Right ventricle myocardium superior (tissue), 1 donor: ENCODE measurements at places on chromosomes 12 and 14.

DNA sequence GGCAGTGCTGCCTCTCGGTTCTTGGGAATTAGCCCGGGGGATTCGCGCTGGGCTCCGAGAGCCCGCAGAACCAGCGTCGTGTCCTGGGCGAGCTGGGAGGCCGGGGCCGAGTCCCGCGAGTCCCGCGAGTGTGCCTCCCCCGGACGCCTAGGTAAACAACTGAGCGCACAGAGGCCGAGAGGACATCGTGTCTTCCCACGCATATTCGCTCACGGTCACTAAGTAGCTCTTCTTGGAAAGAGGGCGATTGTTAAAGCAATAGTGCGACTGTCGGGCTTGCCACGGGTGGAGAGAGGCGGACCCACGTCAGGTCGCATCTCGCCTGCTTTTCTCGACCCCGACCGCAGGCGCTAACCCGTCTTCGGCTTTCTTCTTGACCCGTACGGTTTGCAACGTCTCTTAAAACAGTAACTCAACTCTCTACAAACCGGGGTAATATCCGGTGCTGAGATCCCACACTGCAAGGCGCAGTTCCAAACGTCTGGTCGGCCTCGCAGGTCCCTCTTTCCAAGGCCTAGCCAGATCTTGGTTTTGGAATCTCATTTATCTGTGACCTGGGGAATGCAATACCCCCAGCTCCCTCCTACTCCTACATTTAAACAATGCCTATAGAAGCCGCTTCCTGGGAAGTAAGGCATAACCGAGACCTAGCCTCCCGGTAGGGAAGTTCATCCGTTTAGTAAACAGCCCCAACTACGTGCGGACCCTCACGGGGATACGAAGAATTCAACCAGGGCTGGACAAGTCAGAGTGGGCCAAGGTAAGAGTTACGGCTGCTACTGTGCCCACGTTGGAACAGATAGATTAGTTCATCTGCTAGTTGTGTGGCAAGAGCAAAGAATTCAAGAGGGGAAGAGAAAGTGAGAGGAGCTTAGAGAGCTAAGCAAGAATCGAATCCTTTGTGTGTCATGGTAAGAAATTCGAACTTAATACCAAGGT is 736 bp upstream of the PHLDA1 start:
- no peak for DNase-seq

DNA sequence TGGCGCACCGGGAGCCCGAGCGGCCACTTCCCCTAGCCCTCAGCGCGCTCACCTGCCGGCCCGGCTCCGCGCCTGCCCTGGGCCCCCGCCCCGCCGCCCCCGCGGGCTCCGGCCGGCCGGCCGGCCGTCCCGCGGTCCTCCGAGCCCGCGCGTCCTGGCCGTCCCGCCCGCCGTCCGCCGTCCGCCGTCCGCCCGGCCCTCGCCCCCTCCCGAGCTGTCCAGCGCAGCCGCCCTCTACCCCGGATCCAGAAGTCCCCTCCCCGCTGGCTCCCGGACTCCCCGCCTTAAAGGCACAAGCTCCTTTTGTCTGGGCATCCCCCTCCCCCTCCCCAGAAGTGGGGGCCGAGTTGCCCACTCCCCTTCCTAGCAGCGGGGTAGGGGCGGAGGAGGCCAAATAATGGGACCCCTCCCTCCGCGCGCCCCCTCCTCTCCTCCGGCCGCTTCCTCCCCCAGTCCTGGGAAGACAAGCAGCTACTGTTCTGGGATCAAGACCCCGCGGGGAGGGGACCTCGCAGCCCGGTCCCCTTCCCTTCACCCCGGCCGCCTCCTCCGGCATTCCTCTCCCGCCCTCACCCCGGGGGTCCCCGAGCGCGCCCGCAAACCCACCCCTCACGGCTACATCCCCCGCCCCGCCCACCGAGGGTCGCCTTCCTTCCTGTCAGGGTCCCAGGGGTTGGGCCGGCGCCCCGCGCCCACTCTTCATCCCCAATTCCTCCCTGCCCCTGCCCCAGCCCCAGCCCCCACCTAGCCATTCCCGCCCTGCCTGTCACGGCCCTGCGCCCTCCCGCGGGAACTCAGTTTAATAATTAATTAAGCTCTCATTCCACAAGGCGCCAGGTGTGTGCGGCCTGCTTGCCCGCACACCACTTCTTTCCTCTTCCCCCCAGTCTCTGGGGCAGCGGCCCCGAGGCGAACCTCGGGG is at the start of gene ADCY6:
Gene ADCY6 (minus strand): TSS at position 236 of the 922 bp plus-strand sequence. CDS start 5,655 bp downstream, outside the sequence.
- peak; percentile 87 for DNase-seq

- no peak for DNase-seq
Observed at GRCh38 chr14:52307905-52308304, 6.2 kb upstream of the PTGER2 start.

GRCh38 chr14:65396082-65396910 is 16.2 kb upstream of the FUT8 start:
- DNase-seq = no peak

DNA sequence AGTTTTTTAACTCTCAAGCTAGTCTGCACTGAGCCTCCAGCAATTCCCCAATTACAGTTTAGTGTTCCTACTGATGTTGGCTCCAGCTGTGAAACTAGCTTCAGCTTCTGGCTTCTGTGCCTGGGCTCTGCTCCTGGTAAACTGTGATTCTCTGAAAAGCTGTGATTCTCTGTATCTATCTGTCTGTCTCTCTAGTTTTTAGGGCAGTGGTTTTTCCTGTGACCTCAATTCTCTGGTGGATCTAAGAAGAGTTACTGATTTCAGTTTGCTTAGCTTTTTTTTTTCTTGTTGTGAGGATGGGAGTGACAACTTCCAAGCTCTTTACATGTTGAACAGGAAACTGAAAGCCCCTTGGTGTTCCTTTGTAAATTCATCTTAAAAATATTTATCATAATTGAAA is 3.8 kb upstream of the HIF1A start:
- no peak for DNase-seq

DNA sequence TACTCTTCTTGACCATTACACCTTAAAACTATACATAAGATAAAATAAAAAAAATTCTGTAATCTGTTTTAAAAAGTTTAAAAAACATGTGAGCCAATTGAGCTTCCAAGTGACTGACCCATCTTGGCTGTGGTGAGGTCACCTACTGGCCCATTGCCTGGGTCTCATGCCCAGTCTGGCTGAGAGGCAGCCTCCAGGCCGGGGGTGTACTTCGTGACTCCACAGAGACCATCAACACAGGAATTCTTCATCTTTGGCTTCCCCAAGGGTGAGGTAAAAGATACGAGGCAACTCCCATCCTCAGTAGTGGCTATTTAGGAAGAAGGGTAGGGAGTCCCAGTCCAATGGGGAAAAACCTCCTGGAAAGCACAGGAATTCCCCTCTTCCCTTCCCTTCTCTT is 113.2 kb downstream of the APAF1 start:
- DNase-seq = peak; percentile 62

GRCh38 chr14:75877884-75878283 is 103.9 kb downstream of the TGFB3 start:
- no peak for DNase-seq

DNA sequence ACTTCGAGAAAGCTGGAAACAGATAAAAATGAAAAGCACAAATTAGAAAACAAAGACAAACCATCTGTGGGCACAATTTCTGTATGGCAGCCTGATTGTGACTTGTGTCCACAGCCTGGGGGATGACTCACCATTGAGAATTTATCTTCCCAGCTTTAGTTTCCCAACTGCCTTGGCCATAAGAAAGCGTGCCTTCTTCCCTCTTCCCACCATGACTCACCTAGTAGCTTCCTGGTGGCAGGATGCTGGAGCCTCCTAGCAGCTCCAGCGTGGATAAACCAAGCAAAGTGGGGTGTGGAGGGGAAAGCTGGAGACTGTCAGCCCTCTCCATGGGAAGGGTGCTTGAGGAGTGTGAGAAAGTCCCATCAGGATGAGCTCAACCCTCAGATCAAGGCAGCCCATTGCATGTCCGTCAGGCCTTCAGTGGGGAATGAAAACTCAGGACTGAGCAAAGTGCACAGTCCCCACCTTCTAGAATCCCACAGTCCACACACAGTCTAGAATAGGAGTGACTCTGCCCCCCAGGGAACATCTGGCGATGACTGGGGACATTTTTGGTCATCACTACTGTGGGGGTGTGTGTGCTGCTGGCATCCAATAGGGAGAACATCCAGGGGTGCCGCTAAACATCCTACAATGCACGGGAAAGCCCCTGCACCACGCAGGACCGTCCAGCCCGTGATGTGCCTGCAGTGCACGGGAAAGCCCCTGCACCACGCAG is 22.4 kb upstream of the SERPINA6 start:
- no peak for DNase-seq

DNA sequence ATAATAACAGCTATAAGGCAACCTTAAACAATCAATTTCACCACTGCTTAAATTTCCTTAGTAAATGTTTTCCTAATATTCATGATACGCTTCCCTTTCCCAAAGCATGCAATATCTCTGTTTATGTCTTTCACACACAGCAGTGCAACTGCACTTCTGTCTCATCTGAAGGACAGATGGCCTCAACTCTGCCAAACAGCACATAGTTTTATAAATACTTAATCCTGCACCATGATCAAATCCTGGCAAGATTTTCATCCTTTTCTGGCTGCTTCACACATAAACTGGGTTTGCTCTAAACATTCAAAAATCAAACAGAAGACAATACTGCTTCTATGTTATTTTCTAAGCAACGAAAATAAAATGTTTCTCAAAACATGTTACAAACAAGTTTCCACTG is 266.3 kb downstream of the ITPR2 start:
- DNase-seq = no peak

DNA sequence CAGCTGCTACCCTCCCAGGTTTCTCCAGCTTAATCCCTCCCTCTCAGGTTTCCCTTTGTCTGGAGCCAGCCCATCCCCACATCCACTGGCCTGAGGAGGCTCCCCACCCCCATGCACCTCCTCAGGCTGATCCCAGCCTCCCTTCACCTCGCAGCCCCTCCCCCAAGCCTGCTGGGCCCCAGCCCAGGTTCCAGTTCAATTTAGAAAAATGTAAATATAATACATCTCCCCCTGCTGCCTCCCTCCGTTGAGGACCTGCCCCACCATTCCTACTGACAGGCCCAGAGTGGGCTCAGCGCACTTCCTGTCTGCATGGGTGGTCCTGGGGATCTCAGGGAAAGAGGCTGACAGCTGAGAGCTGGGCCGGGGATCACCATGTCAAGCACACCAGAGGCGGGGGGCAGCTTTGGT is 155.8 kb downstream of the NTF3 start:
- no peak for DNase-seq
